ENCODE measurements at places on chromosomes 2 and 18. TPM values are rescaled to one million over a fixed set of nuclear protein-coding genes. Genes with fewer than 3 reads are reported as not detected.

The TMEM178A gene
- polyA plus RNA-seq, result 17.0 TPM

The DHRS9 gene
- polyA plus RNA-seq, result 0.22 TPM

DNA sequence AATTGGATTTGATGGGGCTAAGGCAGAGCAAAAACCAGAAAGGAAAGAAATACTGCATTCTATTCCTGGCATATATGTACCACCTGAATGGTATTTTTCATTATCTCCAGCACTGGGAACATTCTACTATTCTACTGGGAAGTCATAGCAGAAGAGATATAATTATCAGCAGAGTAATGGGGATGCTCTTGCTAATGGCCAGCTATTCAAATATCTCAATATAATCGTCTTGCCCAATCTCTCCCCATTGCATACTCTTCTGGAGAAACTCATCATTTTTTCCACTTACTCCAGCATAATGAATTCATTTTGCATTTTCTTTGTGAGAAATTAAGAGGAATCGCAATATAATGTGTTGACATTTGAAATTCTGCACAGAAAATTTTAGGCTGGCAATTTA, 1794.7 kb upstream of the PIK3C3 start:
- H3K27ac ChIP-seq, result no peak overlapping the region
- no peaks in the 10 kb centered on the region for H3K36me3 ChIP-seq
- H3K4me3 ChIP-seq, result no peak overlapping the region
- H3K4me1 ChIP-seq, result no peaks in the 10 kb centered on the region

DNA sequence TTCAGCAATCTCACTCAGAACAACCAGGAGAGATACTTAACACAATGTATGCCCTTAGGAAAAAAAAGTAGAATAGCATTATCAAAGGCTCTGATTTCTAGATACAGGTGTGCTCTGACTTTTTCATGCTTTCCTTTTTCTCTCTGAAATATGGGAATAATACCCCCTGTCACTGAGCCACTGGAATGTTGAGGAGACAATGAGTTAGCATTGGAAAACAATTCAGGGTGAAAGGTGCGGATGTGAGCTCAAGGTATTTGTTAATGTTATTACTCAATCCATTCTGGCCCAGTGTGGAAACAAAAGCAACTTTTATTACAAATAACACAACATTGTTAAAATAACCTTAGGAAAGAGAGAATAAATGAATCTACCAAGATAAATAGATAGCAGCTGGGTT, 228.0 kb downstream of the IKZF2 start:
- H3K36me3 ChIP-seq, result no peaks in the 10 kb centered on the region
- no peaks in the 10 kb centered on the region for H3K4me1 ChIP-seq
- no peak overlapping the region for H3K4me3 ChIP-seq
- DNase-seq, result no peak
- no peak overlapping the region for H3K27ac ChIP-seq
- no peaks in the 10 kb centered on the region for H3K27me3 ChIP-seq

- DNase-seq, result no peak
- H3K27ac ChIP-seq, result no peak overlapping the region
- H3K4me1 ChIP-seq, result peaks cover 14% of the 10 kb centered on the region
Observed at GRCh38 chr2:106358081-106358480, 110.1 kb downstream of the RGPD3 start.

DNA sequence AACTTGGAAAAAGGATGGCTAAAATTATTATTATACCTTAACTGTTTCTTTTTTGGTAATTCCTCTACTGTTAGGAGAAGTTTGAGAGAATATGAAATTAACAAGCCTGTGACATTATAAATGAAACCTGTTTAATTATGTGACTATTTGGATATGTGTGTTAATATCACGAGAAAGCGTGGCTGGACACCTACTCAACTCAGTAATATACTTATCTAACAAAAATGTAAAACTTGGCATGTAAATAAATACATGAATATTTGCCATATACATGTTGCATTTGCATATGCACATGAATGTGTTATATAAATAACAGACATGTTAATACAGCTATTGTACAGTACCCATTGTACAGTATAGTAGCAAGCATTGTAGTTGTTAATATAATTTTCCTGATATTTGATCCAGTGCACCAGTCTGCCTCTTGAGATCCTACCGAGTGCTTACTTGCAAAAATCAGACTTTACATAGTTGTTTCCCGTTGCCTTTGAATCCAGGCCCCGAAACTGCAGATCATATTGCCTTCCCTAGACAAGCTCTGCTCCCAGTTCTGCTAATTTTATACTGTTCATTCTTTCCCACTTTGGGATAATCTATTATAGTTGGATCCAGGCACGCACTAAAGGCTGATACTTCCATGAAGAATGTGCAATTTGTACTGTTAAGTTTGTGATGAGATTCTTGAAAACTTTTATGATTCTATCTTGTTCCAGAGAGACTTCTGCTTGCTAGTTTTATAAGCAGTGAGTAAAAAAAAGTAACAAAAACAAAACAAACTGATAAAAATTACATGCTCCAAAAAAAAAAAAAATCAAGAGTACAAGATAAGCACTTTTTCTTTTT, 395.6 kb downstream of the ARHGAP15 start:
- no peaks in the 10 kb centered on the region for H3K27me3 ChIP-seq
- peak overlapping the region; percentile 73 for H3K27ac ChIP-seq
- peak; percentile 86 for DNase-seq
- no peaks in the 10 kb centered on the region for H3K36me3 ChIP-seq
- no peaks in the 10 kb centered on the region for H3K4me1 ChIP-seq

DNA sequence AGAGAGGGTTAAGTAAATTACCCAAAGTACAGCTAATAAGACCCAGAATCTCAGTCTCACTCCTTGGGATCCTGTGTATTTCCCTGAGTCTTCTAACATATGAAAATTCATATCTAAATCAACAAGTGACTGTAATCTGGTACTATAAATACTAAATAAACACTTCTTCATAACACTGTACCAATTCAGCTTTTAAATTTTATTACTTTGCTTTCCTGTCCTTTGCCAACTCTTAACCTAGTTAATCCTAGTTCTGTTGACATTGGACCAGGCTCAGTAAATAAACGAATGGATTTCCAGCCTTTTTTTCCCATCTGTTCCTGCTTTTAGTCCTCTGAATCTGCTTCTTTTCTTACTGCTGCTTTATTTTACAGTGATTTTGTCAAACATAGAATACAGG, 13.8 kb downstream of the MRPL35 start:
- no peak overlapping the region for H3K27ac ChIP-seq
- H3K36me3 ChIP-seq, result peaks cover 25% of the 10 kb centered on the region
- H3K27me3 ChIP-seq, result no peaks in the 10 kb centered on the region
- H3K4me1 ChIP-seq, result no peaks in the 10 kb centered on the region
- DNase-seq, result no peak
- no peak overlapping the region for H3K4me3 ChIP-seq

Measured in muscle of leg (tissue), 16 donors.